ENCODE measurements at places on chromosomes 3 and 15.

GRCh38 chr3:184380185-184380626 lies 352 bp downstream of the CHRD start:
- no peak for DNase-seq

- DNase-seq = peak; percentile 73
These were observed 174.3 kb upstream of the ZBTB20 start for GRCh38 chr3:115321400-115321805.

GRCh38 chr3:48236531-48236930 lies 4.4 kb upstream of the ZNF589 start:
- no peak for DNase-seq

GRCh38 chr3:182375916-182376315 lies 417.4 kb upstream of the ATP11B start:
- no peak for DNase-seq

DNA sequence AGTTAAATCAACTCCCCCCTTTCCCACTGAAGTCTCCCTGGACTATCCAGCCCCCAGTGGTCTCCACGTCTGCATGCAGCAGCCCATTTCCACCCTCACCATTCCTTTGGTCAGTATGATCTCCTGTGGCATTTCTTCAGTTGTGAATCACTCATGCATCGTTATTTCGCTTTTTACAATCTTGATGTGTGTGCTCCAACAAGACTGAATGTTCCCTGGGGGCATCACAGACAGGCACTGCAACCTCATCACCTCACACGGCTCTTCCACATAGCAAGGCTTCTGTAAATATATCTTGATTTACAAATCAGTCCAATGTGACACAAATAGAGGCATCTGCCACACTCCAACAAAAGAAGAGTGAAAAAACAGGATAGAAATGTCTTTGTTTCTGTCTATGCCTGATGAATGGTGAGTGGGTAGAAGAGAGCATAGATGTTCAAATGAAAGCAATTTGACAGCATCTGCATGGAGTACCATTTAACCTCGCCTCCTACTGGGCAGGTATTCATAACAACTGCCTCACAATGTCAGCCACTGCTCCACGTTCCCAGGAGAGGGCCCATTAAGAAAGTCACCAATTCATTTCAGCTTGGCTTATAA lies 5.2 kb downstream of the HEG1 start:
- no peak for DNase-seq

DNA sequence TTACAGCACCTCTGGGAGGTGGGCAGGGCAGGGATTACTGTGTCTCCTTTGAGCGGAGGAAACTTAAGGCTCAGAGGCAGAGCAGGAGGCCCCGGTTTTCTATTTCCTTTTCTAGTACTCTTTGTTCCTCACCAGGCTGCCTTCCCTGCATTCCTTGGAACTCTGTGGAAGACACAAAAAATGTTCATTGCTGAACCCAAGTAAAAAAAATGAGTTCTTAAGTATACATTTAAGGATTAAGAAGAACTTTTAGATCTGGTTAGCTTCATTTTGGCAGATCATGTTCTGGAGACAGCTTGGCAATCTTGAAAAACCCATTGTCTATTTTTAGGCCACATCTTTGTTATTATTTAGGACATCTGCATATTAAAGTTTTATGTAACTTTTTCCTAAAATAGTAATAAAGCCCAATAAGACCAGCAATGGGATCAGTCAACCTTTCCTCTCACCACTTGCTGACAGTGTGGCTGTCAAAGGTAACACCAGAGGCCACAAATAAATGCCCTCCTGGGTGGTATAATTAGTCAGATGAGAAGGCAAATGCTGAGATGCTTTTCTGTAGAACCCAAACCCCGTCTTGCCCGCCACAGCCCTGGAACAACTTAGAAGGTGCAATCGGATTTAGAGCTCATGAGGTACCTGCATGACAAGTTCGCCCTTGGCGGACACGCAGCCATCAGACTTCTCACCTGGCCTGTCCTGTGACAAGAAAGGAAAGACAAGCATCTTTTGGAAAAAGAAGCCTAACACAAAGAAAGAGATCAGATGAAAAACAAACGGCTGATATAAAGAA lies 97.2 kb downstream of the DGKG start:
- no peak for DNase-seq

GRCh38 chr3:51671734-51672475 lies 853 bp downstream of the TEX264 start:
- DNase-seq = peak; percentile 86

DNA sequence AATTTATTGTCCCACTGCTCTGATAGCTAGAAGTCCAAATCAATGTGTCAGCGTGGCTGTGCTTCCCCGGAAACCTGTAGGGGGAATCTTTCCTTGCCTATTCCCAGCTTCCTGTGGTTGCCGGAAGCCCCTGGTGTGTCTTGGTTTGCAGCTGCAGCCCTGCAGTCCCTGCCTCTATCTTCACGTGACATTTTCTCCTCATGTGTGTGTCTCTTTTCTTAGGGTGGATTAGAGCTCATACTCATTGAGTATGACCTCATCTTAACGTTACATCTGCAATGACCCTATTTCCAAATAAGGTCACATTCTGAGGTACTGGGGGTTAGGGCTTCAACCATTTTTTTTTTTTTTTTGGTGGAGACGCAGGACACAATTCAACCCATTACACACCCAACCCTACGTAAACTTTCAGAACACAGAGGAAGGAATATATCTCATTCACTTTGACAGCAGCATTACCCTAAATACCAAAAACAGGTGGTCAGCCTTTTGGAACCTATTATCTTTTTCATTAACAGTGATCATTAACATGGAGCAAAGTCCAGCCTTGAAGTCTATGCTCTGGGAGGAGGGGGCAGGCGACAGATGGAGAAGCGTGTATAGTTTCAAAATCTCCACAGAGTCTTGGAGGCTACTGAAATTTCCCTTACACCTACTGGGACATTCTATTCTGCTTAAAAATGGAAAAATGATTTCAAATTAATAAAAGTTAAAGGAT lies 88.6 kb downstream of the RYK start:
- DNase-seq = no peak

GRCh38 chr3:132432639-132433038 lies 15.3 kb downstream of the DNAJC13 start:
- DNase-seq = peak; percentile 98
